ENCODE measurements at places on chromosomes 7 and 10. TPM values are rescaled to one million over a fixed set of nuclear protein-coding genes. Genes with fewer than 3 reads are reported as not detected.

Gene CFAP69
- not detected for total RNA-seq

Gene PWWP2B
- 4.1 TPM for total RNA-seq

Gene IFIT3
- 0.83 TPM for total RNA-seq

Gene ADCY1
- 2.9 TPM for total RNA-seq

Gene ADGRA1
- total RNA-seq, result not detected

Gene EN2
- not detected for total RNA-seq

Data from activated T-helper 1 cell treated with anti-CD3 and anti-CD28 coated beads, Interleukin-12 subunit alpha, Interleukin-12 subunit beta, Interleukin-2, Interleukin-4 antibody, amounts not matched to agents 30 ng/mL and 10 ng/mL and 1 ng/mL, durations not matched to agents 14 hours and 24 hours and 36 hours (primary cell).